ENCODE measurements at places on chromosomes 5 and 9.
A peak's percentile ranks its signal among the peaks of the same experiment; 100 is the strongest.

- DNase-seq, result peak; percentile 18
These were observed 47.9 kb upstream of the RARS1 start for GRCh38 chr5:168438349-168438748.

GRCh38 chr5:39578887-39579497 is 154.2 kb upstream of the DAB2 start:
- peak; percentile 31 for DNase-seq

GRCh38 chr9:1008216-1008615 is 31.8 kb downstream of the DMRT3 start:
- DNase-seq, result peak; percentile 67

DNA sequence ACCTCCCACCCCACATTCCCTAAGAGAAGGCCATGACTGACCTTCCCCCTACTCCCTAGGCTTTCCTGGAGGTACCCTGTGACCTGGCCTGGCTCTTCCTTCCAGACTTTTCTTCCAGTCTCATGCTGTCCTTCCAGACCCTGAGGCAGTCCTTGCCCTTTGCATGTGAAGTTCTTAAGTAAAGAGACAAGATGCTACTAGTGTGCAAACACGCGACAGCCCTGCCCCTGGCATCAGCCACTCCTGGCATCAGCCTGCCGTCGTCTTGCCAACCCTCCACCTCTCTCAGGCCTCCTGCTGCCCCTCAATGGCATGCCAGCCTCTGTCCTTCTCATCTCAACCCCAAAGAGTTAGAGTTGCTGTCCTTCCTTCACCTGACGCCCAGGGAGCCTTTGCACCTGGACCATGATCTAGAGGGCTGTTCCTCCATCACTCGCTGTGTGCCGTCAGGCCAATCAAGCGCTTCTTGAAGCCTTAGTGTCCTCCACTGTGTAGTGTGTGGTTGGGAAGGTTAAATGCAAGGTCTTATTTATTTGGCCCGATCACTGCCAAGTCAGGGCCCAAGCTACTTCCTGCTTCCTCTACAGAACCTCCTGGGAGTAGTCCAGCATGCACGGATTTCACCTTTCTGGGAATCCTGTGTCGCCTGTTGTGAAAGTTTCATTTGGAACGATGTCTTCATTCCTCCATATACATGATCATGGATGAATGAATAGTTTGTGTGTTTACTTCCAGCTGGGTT is 61.9 kb downstream of the WWC1 start:
- DNase-seq, result no peak

DNA sequence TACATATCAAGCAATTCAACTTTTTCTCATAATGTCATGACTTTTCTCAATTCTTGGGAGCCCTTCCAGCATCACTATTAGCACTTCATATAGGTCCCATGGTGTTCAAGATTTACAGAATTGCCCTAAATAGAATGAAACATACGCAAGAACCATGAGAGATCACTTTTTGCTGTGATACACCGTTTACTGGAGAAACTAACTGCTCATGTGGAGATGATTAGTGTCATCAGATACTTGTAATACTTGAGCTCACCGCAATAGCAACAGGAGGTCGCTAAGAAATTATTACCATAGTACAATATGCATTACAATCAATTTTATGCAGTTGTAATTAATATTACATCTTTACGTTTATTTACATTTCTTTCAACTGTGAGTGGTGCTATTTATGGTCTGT is 4.8 kb upstream of the PCSK5 start:
- DNase-seq, result no peak

DNA sequence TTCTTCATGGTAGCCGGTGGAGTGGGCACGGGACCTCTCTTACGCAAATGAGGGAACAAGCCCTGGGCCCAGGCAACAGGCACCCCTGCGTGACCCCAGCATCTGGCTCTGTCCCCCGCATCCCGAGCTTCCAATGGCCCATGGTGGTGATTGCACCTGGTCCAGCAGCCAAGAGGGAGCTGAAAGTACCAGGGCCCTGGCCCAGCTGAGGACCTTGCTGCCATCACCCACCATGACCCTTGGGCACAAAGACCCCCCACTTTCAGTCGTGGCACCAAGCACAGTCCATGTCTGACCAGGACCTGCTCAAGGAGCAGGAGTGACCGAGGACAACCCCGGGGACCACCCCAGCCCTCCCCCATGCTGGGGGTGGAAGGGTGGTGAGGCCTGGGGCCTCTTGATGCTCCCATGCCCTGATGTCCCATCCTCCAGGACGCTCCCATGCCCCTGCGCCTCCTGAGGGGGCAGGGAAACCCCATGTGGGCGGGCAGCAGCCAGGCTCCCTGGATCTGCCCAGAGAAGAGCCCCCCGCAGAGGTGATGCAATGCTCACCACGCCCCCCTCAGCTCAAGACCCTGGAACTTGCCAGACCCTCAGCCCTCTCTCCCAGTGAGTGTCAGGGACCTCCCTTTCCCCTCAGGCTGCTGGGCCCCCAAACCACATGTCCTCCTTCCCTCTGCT is 123.9 kb downstream of the ADAMTS2 start:
- DNase-seq, result no peak

- DNase-seq, result peak; percentile 59
These were observed 109.7 kb upstream of the FER start for GRCh38 chr5:108638021-108638420.

DNA sequence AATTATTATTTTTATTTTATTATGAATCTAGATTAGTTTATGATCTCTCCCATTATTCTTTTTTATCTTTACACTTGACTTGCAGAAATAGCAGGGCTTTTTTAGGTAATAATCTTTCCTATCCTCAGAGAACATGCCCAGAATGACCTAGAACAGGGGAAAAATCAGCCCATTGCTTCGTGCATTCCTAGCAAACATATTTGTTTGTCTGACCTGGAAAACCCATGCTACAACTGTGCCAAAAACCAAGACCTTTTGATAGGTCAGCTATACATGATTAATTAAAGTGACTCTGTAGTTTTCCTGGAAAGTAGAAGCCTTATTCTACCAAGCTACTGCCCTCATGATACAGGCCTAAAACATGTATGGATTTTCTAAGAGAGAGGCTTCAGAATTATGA is 24.1 kb upstream of the CCDC112 start:
- no peak for DNase-seq

GRCh38 chr5:10660135-10660534 is 96.3 kb downstream of the ANKRD33B start:
- no peak for DNase-seq

- DNase-seq, result no peak
These were observed 113.7 kb upstream of the EPB41L4A start for GRCh38 chr5:112532654-112533360.

- no peak for DNase-seq
These were observed 109.9 kb downstream of the GABBR2 start for GRCh38 chr9:98598861-98599260.

DNA sequence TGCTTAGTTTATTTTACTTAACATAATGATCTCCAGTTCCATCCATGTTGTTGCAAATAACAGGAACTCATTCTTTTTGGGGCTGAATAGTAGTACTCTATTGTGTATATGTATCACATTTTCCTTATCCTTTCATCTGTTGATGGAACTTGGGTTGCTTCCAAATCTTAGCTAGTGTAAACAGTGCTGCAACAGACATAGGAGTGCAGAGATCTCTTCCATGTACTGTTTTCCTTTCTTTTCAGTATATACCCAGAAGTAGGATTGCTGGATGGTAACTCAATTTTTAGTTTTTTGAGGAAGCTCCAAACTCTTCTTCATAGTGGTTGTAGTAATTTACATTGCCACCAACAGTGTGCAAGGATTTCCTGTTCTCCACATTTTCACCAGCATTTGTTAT is 138.8 kb upstream of the POC5 start:
- no peak for DNase-seq

DNA sequence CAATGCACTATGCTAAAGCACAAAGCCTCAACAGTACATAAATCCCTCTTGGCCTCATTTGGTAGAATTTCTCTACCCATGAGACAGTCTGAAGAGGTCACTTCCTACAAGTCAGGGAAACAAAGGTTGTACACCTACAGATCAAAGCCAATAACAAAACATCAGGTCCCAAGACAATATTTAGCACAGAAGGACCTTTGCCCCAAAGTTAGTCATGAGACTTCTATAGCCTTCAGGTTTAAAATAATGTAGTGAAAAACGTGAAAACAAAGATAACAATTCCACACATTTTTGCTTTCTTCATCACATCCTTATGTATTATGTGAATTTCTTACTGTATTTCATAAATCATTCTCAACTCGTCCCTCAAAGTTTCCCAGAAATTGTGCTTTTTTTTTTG is 15.8 kb downstream of the AFF4 start:
- DNase-seq, result no peak

DNA sequence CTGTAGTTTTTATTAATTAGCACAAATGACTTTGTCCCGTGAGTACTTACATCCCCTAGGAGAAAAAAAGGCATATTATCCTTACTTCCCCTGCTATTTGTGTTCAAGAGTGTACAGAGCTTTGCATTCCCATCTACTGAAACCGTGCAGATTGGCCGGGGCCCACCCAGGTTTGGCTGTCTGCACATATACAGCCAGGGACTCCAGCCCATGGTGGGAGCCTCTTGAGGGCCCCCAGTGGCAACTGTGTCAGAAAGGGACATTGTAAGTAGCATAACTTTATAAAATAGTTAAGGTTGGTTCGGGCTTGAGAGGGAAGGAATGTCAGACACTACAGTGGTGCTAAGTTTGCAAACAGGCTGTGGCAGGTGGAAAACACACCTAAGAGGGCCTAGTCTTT is 24.7 kb downstream of the PHF2 start:
- no peak for DNase-seq

- no peak for DNase-seq
These were observed 24.1 kb downstream of the HRH2 start for GRCh38 chr5:175681968-175682340.

GRCh38 chr5:94575196-94575595 is 43.2 kb downstream of the KIAA0825 start:
- DNase-seq, result peak; percentile 65

GRCh38 chr5:122078116-122079110 is at the start of gene LOX:
Gene LOX, minus strand, starts transcription at chr5:122078259. Its CDS starts 274 bp downstream, at chr5:122077985.
- peak; percentile 61 for DNase-seq

- no peak for DNase-seq
These were observed 97.5 kb upstream of the SSBP2 start for GRCh38 chr5:81848362-81848880.

DNA sequence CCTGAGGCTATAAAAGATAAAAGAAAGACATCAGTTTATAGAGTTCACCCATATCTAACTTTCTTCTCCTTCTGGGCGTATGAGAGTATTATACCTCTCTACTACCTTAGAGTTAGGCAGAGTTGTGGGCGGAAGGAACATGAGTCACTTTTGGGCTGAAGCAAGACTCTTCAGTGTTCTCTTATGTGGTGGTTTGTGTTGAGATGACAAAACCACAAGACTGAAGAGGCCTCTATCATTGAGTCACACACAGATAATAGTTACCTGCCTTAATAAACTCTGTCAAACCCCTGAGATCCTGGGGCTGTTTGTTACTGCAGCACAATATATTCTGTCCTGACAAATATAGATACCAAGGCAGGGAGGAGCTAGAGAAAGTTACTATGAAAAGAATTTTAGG is 184.2 kb downstream of the EFNA5 start:
- peak; percentile 95 for DNase-seq

- DNase-seq, result peak; percentile 81
These were observed 16.8 kb upstream of the ACTBL2 start for GRCh38 chr5:57499262-57500050.

DNA sequence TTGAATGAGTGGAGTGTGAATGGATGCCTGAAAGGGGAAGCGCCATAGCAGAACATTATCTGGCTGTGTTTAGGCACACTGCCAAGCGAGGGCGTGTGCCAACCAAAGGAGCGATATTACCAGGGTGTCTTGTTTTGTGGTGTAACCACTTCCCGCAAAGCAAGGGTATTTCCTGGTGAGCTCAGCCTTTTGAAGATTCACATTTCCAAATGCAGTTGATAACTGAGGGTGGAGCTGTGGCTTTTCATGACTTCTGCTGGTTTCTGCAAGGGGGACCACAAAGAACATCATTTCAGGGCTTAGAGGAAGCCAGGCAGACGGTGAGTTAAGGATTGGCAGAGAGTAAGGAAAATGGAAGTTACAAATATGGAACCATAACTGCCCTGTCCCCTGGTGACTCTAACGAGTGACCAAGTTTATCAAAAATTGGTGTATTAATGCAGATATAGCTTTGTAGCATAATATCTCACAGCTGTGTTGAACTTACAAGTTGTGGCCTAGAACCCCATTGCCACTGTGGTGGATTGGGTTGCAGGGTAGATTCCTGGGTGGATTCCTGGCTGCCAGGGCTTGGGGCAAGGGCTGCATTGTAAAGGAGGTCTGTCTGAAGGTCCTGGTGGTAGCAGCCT is 71.4 kb downstream of the RALGPS1 start:
- DNase-seq, result peak; percentile 98

GRCh38 chr9:98667005-98667640 is 41.6 kb downstream of the GABBR2 start:
- no peak for DNase-seq

GRCh38 chr5:68533571-68534084 is 318.1 kb downstream of the PIK3R1 start:
- DNase-seq, result no peak

DNA sequence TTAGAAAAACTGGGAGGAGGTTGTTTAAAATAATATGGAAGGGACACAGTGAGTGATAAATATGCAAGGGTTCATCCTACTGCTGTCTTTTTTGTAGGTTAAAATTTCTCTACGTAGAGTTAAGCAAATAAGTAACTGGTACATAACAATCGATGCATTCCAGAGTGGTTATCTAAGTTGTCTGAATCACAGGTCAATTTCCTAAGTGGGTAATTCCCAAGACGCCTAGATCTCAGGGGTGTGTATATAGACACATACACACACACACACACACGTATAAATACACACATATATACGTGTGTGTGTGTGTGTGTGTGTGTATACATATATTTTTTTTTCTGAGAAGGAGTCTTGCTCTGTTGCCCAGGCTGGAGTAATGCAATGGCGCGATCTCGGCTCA is 22.3 kb downstream of the CAAP1 start:
- DNase-seq, result peak; percentile 88

DNA sequence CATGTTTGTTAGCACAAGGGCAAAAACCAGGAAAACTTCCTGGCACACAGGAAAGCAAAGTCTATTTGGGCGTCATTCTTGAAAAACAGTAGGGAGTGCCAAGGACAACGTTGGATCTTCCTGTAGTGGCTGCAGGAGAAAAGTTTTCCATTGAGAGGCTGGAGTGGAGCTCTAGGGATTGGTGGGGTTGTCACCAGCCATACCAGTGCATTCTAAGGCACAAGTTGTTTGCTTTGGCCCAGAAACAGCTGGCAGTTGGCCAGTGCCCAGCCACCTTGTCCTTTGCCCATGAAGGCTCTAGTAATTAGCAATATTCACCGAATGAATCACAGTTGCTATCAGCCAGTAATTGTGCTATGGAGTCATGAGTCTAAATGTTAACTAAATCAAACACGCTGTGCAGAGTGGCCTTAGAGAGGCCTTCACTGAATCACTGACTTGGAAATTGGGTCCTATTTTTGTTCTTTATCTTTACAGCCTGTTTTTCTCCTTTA is 26.4 kb downstream of the TNFSF15 start:
- DNase-seq, result peak; percentile 81

DNA sequence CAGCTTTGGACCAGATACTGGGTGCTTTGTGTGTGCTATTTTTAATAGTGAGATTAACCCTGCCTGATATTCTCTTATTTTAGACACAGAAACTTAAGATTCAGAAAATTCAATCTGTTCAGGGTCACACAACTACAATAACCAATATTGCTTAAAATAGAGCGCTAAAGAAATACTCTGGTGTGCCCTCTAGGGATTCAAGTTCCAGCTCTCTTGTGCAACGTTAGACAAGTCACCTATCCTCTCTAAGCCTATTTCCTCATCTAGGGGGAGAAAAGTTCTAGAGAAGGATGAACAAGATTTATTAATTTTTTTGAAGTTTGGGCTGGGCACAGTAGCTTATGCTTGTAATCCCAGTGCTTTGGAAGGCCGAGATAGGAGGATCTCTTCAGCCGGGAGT is 2.1 kb upstream of the SCAI start:
- DNase-seq, result no peak

- no peak for DNase-seq
These were observed 428.8 kb downstream of the BRINP1 start for GRCh38 chr9:118940473-118940872.

Measured in epithelial cell of esophagus (primary cell).